PC-3 (cell line): ENCODE measurements at places on chromosomes 4 and X. TPM values are rescaled to one million over a fixed set of nuclear protein-coding genes. Genes with fewer than 3 reads are reported as not detected.

DNA sequence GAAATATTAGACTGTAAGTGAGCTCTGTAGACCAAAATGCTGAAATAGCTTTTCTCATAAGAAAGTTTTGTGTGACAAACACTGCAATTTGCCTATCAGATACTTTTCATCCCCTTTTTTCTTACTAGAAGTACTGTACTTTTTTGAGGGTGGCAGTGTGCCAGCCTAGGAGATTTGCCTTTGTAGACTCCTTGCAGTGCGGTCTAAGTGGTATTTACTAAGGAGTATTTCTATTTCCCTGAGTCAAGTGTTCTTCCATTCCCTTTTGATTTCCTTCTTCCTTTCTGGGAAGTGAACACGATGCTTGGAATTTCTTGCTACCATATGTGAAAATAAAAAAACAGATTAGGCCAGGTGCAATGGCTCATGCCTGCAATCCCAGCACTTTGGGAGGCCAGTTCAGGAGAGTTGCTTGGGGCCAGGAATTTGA, 34.6 kb downstream of the PDLIM5 start:
- peak; percentile 86 for DNase-seq

DNA sequence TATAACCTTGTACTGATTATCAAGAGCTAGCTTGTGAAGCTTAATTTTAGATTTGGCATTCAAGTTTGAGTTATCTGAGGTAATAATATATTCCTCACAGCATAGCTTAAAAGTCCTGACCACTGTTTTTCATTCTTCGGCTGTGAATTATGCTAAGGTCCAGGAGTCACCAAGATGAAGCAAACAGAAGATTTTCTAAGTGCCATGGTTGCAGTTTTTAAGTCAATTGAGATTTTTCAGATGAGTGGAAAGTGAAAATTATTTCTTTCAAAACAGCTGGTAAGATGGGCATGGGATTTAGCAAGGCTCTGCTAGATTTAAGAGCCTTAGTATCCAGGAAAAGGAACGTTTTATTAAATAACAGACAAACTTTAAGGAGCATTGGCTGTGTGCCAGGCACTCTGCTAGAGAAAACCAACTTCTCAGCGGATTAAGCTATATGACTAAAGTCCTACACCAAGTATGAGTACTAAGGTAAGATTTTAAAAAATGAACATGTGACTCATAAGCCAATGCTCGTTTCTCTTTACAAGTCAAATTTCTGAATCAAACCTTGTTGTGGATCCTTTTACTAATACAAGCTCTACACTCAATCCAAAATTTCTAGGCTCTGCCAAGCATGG, 149.9 kb upstream of the IL15 start:
- peak; percentile 87 for DNase-seq

GRCh38 chr4:81069706-81070331, 39.3 kb downstream of the BMP3 start:
- DNase-seq, result peak; percentile 90

DNA sequence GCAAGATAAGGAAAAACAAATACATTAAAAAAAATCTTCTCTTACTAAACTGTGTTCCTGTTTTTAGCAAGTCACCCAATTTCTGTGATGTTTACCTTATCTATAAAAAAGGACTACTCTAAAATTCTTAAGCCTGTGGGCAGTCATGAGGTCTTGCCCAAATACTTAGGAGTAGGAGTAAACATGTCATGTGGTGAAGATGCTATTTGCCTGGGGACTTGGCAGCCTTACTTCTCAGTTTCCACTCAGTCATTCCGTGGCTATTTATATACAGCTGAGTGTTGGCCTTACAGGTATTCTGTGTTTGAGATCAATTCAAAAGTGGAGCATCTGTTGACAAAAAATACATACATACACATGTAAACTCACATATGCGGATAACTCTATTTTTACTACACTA, 89.9 kb upstream of the TLR2 start:
- peak; percentile 31 for DNase-seq

Gene WWC2
- total RNA-seq, result 15.8 and 40.2 TPM in 2 replicates

DNA sequence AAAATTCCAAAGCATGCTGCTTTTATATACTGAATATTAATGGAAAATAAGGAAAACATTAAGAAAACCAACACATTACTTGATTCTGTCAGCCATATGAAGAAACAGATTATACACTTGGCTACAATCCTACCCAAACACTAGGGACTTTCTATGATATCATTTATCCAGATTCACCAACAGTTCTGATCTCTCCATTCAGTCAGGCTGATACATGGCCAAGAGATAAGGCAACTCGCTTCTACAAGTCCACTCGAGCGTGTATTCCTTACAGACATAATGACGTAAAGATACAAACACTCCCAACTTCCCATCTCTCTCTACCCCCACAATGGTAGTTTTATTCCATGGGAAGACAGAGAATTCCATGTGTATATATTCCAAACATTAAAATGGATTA, 44.5 kb downstream of the NEK1 start:
- DNase-seq, result no peak

- DNase-seq, result no peak
Observed at GRCh38 chr4:85142451-85142850, 176.0 kb upstream of the WDFY3 start.

DNA sequence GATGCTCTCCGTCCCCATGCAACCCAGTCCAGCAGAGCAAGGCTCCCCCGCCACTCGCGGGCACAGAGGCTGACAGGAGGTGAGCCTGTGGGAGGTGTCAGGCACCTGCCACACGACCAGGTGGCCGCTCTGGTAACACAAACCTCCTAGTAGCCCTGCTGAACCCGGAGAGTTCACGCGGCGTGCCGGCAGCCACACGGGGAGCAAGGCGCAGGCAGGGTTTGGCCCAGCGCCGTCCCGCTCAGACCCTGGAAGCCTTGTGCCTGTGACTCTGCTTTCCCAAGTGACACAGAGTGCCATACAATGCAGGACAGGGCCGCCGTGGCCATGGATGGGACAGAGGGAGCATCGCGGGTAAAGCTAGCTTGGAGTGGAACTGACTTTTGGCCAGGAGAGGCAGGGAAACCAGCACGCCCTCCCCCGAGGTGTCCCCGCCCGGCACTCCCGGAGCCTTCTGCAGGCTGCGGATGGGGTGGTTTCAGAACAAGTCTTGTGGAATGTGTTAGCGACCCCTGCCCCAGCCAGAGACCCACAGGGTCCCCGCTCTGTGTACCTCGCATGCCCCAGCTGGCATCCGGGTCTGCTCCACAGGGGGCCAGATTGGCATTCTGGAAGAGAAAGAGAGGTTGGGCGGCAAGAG, 44.7 kb upstream of the AFAP1 start:
- no peak for DNase-seq

Gene MAGEE1
- 1.7 and 2.8 TPM in 2 replicates for total RNA-seq

- peak; percentile 63 for DNase-seq
Observed at GRCh38 chr4:183834252-183834651, 70.9 kb upstream of the STOX2 start.

- no peak for DNase-seq
Observed at GRCh38 chr4:171812665-171813525, at the start of gene GALNTL6. GALNTL6 (plus strand) TSS chr4:171813404.
